Stimulated activated CD4-positive, alpha-beta T cell treated with anti-CD3 and anti-CD28 coated beads, TNF-alpha, amount 100 ng/mL, for 1 hour (primary cell): ENCODE measurements at places on chromosomes 5 and 9.

DNA sequence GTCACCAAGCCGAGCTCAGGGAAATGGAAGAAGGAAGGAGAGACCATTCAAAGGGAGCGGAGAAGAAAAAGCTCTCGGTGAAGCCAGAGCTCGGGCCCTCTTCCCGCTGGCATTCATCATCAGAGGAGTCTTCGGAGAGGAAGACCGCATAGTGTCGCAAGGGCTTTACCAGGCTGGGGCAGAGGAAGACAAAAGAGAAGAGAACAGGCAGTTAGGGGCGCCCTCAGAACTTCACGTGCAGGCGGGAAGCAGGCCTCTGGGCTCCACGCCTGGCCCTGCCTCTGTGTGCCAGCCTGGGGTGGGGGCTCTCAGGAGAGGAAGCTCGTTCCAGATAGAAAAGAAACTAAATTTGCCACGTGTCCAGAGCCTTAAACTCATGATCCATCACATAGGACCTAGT, 31.7 kb downstream of the CRB2 start:
- DNase-seq: no peak

- DNase-seq: no peak
These were observed 469.0 kb upstream of the PTGER4 start for GRCh38 chr5:40210694-40211093.

DNA sequence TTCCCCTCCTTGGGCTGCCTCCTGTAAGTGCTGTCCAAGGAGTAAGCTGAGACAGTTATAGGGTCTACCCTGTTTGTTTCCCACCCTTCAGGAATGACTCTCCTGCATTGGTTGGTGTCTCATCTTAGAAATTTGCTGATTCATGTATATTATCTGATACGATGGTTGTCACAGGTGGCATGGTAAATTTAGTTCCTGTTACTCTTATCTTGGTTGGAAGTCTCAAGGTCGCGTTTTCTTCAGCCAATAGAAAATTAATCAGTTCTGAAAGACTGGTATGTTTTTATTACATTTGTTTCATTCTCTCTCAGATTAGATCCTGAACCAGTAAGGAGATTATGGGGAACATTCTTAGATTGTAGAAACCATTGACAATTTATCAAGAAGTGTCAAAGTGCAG, 42.7 kb downstream of the SCGB3A1 start:
- no peak for DNase-seq

DNA sequence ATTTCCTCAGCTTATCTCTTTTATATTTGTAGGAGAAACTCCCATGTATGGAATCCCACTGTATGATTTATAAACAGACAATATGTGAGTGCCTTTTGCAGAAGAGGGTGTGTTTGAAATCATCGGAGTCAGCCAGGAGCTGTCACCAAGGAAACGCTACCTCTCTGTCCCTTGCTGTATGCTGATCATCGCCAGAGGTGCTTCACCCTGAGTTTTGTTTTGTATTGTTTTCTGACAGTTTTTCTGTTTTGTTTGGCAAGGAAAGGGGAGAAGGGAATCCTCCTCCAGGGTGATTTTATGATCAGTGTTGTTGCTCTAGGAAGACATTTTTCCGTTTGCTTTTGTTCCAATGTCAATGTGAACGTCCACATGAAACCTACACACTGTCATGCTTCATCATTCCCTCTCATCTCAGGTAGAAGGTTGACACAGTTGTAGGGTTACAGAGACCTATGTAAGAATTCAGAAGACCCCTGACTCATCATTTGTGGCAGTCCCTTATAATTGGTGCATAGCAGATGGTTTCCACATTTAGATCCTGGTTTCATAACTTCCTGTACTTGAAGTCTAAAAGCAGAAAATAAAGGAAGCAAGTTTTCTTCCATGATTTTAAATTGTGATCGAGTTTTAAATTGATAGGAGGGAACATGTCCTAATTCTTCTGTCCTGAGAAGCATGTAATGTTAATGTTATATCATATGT, 18.0 kb upstream of the CTSL start:
- DNase-seq: no peak

DNA sequence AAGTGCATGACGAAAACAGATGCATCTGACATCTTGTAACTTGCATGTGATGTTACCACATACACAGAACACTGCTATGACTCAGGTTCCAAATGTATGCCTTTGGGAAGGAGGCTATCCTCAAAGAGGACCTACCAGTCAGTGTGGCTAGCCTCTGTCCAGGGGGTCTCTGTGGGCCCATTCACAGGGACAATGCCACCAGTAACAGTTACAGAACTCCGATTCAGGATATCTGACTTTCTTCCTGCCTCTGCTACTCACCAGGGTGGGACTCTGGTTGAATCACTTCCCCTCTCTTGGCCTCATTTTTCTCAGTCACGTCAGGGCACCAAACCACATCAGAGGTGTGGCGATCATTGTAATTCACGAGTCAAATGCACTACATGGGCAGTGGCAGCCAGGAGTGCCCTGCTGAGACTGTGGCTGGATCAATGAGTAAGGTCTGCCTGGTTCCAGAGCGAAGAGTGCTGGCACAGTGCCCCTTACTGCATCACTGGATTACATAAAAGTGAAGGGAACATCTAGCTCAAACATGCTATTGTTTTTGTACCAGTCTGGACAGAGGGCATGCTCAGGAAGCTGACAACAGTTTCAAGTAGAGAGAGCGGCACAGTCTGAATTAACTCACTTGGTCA, 13.2 kb downstream of the ATOX1 start:
- DNase-seq: no peak
